ENCODE measurements at places on chromosomes 2 and 18.

GRCh38 chr2:240186191-240186725, 45.8 kb upstream of the OTOS start:
- no peak for DNase-seq

DNA sequence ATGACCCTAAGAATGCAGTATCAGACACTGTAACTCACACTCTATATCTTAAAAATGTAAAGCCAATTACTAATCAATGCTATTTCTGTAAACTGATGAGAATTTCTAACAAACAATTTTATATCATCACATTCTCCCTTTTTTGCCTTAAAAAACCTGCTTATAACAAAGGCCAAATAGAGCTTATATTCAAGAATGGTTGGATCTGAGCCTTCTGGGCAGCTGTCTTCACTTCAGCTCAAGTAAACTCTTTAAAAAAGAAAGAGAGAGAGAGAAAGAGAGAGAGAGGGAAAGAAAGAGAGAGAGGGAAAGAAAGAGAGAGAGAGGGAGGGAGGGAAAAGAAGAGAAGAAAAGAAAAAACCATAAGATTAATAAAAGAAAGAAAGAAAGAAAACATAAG, 231.8 kb downstream of the KCNE4 start:
- DNase-seq, result no peak

- DNase-seq, result no peak
Observed at GRCh38 chr2:239553376-239554000, 152.7 kb upstream of the HDAC4 start.

DNA sequence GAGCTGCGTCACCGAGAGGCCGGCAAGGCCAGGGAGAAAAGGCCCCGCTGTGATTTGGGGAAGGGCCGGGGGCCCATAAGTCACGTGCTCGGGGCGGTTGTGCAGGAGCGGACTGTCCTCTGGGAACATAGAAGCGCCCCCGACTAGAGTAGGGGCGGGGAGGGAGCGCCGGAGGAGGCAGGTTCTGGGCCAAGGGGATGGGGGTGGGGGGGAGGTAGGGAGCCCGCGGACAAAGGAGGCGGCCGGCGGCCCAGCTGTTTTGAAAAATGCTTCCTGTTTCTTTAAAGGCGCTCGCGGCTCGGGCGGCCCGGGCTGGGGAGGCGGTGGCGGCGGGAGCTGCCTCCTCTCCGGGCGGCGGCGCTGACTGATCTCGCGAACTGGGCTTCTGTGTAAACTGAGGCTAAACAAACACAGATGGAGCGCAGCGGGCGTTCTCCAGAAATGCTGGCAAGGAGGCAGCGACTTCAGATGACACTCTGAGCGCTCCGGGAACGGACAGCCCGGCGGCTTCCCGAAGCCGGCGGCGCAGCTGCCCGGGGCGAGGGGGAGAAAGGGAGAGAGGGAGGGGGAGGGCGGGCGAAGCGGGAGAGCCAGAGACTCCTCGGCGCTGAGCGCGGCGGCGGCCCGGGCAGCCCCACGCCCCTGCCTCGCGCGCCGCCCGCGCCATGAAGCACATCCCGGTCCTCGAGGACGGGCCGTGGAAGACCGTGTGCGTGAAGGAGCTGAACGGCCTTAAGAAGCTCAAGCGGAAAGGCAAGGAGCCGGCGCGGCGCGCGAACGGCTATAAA, at the start of gene ATOH8:
Gene ATOH8 (plus strand): TSS at position 467 of the 788 bp plus-strand sequence. CDS start 199 bp downstream, at position 666.
- DNase-seq, result no peak

DNA sequence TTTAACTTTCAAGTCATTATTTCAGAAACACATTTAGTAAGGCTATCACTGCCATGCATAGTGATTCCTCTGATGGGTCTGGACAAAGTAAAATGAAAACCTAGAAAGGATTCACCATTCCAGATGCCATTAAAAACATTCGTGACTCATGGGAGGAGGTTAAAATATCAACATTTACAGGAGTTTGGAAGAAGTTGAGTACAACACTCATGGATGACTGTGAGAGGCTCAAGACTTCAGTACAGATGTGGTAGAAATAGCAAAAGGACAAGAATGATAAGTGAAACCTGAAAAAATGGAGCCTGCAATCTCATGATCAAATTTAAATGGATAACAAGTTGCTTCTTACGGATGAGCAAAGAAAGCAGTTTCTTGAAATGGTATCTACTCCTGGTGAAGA, 5.8 kb upstream of the TWSG1 start:
- no peak for DNase-seq

DNA sequence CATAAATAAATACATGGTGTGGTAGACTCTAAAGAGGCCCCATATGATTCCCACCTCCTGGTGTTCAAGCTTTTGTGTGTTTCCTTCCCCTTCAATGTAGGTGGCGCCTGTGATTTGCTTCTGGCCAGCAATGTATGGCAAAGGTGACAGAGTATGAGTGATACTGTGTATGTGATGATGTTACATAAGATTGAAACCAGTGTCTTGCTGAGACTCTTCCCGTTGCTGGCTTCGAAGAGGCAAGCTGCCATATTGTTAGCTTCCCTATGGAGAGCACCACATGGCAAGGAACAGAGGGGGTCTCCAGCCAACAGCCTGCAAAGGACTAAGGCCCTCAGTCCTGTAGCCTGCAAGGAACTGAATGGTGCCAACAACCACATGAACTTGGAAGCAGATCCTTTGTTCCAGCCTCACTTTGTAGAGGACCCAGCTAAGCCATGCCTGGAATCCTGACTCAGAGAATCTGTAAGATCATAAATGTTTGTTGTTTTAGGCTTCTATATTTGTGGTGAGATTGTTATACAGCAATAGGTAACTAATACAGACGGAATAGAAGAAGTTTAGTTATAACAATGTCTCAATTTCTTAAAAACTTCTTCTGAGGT, 1.7 kb upstream of the SMAD4 start:
- DNase-seq, result no peak

Data from thymus (tissue), 14 donors.